ENCODE measurements at places on chromosomes 6 and 20. TPM values are rescaled to one million over a fixed set of nuclear protein-coding genes. Genes with fewer than 3 reads are reported as not detected.

CPNE5 gene
- total RNA-seq, result 0.63 TPM

GRCh38 chr6:155958550-155958949 lies 502.9 kb upstream of the NOX3 start:
- DNase-seq, result no peak

GRCh38 chr20:14445310-14445709 lies 107.9 kb upstream of the FLRT3 start:
- DNase-seq, result peak; percentile 5

TFAP2C gene
- total RNA-seq, result 7.7 TPM

- DNase-seq, result no peak
Measured at GRCh38 chr6:38310061-38310460, 329.7 kb downstream of the BTBD9 start.

DNA sequence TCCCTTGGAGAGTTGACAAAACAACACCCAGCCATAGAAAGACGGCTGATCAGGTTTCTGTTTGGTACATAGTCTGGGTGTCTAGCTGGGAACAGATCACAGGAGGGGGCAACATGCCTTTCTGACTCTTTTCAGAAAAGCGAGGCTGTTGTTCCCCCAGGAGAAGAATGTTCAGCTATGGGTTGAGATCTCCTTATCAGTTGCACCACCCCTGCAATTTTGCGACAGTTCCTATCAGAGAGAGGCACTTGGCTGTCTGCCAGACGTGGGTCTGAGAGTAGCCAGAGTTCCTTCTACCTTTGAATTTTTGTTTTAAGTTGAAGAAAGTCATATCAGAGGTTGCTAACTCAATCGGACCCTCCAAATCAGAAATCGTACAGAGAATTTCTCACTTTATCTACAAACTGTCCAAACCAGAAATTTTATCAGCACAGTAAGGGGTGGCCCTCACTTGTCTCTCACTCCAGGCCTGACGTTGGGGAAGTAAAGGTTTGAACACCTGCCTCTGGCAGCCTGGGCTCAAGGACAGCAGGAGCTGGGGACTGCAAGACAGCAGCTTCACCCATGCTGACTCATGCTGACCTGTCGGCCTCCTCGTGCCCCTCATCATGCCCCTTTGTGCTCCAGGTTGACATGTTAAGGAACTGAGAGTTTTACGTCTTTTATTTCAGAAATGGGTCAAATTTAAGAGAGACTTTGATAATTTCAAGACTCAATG lies 42.3 kb downstream of the TMC2 start:
- DNase-seq, result no peak

Data from Daoy (cell line).